CD4-positive, alpha-beta T cell treated with Interleukin-21 for 1 hour (primary cell): ENCODE measurements at places on chromosomes 1 and 21.

- no peak for DNase-seq
Observed at GRCh38 chr1:23578997-23579363, 19.7 kb upstream of the ID3 start.

GRCh38 chr1:195804547-195804946 lies 803.7 kb downstream of the KCNT2 start:
- DNase-seq: no peak

- DNase-seq: peak; percentile 83
Observed at GRCh38 chr1:110783292-110783918, 89.5 kb upstream of the CD53 start.

DNA sequence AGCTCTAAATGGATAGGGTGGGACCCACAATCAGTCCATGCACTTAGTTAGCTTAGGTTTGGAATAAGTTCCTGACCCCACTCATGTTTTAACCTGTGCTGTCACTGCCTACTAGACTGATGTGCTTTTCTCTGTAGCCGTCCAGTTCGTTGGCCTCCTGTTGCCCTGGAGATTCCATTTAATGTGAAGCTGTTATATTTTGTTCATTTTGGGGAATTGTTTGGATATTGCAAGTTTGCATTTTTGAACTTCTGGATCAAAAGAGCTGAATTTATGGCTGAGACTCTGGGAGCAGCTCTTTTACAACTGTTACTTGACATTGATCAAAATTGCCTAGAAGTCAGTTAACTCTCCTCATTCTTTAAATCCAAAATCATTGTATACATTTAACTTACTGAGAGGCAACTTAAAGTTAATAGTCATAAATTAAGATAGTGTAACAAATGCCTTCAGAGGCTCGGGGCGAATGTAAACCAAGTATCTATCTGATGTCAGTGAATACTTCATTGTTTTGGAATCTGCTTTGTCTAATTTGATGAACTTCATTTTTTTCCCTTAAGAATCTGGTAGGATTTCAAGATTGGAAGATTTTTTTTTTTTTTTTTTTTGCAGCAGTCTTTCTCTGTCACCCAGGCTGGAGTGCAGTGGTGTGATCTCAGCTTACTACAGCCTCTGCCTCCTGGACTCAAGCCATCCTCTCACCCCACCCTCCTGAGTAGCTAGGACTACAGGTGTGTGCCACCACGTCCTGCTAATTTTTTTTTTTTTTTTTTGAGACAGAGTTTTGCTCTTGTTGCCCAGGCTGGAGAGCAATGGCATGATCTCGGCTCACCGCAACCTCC lies 38.1 kb downstream of the MIGA1 start:
- no peak for DNase-seq

DNA sequence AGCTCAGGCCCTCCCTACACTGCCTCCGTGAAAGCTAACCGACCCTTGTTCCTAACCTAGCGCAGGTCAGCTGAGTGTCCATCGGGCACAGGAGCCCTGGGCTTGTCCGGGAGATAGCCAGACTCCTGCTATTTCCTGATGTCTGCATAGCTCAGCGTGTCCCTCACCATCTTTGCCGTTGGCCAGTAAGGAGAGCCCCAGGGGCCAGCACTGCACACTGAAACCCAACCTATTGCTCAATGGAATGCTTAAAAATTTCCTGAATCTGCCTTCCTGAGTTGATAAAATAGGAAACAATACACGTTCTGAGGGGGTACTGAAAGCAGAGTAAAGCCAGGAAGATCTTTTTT lies 2.2 kb downstream of the RUNX1 start:
- DNase-seq: no peak

- no peak for DNase-seq
Observed at GRCh38 chr21:17432732-17433057, 80.1 kb upstream of the CXADR start.

DNA sequence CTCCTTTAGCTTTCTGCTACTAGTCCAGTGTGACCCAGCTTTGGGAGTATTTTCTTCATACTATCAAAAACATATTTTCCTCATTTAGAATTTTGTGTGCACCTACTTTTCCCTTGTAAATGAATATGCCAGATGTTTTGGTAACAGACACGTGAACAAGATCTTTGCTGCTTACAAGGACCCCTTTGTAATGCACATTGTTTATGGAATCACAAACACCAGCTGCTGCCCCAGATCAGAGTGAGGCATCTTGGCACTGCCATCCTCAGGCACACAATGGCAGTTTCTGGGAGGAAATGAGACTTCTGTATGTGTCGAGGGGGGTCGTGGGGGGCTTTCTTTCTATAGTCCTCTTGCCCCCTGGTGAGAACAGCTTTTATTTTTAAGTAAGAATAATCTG lies 115.7 kb downstream of the RGL1 start:
- DNase-seq: no peak

DNA sequence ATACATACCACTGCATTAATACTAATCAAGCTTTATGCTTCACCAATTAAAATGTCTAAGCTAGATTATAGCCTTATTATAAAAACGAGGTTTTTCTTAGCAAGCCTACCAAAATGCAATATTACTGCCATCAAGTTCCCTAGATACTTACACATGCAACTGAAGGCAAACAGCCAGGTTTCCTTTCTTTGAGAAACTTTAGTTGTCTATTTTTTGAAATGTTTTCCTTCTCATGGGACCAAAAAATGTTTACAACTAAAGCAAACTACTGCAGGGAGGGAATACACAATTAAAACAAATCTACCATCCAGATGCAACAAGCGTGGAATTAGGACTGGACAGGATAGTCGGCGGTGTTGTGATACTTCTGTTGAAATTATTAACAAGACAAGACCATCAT lies 1.3 kb downstream of the ZNF644 start:
- no peak for DNase-seq

- DNase-seq: no peak
Observed at GRCh38 chr1:230163205-230163604, 96.2 kb downstream of the GALNT2 start.

DNA sequence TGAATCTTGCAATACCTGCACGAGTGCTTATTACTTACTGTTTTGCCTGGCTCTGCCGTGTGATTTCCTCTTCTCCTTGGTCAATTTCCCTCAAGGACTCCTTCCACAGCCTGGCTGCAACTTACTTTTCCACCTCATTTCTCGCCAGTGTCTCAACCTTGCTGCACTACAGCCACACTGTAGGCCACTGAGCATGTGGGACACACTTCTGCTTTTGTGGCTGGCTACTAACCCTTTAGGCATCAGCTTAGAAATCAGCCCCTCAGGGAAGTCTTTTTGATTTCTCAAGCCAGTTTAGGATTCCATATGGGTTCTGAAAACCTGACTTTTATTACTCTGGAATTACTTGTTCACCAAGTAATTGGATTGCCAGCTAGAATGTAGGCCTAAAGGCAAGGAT lies 5.2 kb upstream of the DMRTB1 start:
- no peak for DNase-seq

DNA sequence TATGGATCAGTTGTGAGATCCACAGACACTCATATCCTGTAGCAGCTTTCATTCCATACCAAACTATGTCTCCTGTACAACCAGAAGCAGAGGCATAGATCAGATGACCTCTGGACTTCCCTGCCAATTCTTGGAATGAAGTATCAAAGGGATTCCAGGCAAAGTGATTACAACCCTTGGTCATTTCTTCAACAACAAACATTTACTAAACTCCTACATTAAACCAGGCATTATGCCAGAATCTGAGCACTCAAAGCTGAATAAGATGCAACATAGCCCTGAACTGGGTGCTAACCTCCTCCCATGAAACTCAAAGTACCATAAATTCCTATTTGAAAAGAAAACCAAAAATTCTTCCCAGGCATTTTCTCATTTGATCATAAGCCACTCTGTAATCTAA lies 121.2 kb upstream of the SGIP1 start:
- DNase-seq: no peak

DNA sequence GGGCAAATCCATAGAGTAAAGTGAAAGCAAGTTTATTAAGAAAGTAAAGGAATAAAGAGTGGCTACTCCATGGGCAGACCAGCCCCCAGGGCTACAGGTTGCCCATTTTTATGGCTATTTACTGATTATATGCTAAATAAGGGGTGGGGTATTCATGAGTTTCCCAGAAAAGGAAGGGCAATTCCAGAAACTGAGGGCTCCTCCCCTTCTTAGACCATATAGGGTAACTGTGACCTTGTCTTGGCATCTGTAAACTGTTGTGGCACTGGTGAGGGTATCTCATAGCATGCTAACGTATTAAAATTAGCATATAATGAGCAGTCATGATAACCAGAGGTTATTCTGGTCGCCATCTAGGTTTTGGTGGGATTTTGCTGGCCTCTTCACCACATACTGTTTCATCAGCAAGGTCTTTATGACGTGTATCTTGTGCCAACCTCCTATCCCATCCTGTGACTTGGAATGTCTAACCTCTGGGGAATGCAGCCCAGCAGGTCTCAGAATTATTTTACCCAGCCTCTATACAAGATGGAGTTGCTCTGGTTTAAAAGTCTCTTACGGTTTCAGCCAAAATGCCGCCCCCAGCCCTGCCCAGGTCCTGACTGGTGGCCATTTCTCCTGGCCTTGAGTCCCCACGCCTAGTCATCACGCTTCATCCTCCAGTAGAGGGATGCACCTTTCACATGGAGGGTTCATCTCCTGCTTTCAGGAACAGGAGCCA lies 982 bp upstream of the TRIM17 start:
- DNase-seq: no peak

- DNase-seq: no peak
Observed at GRCh38 chr1:234924450-234925355, 203.9 kb downstream of the TOMM20 start.

GRCh38 chr1:102435483-102435882 lies 438.8 kb upstream of the OLFM3 start:
- no peak for DNase-seq

- DNase-seq: no peak
Observed at GRCh38 chr1:79501153-79501552, 494.6 kb upstream of the ADGRL4 start.

GRCh38 chr1:22850681-22851080 lies 122.0 kb downstream of the LACTBL1 start:
- no peak for DNase-seq

- no peak for DNase-seq
Observed at GRCh38 chr1:74485622-74486021, 26.8 kb downstream of the LRRC53 start.

- no peak for DNase-seq
Observed at GRCh38 chr1:200428482-200429205, 18.8 kb upstream of the ZNF281 start.

GRCh38 chr1:93581917-93582850 lies 99.5 kb downstream of the BCAR3 start:
- no peak for DNase-seq

- DNase-seq: no peak
Observed at GRCh38 chr1:212288615-212289014, 3.4 kb downstream of the PPP2R5A start.

DNA sequence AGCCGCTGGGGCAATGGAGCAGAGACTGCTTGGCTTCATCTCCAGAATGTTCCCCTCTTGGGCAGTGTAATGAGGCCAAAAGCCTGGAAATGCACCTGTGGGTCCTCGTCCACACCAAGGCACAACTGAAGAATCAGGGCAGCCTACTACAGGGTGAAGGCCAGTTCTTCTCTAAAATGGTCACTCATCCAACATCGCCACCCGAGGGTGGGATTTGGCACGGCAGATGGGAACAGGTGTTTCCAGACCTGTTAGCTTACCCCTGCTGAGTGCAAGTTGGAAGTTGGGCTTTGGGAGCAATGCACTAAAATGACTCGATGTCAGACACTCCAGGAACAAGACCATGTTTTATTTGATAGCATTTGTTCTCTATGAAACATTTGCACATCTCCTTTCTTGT lies 543.7 kb downstream of the NPHP4 start:
- peak; percentile 48 for DNase-seq

DNA sequence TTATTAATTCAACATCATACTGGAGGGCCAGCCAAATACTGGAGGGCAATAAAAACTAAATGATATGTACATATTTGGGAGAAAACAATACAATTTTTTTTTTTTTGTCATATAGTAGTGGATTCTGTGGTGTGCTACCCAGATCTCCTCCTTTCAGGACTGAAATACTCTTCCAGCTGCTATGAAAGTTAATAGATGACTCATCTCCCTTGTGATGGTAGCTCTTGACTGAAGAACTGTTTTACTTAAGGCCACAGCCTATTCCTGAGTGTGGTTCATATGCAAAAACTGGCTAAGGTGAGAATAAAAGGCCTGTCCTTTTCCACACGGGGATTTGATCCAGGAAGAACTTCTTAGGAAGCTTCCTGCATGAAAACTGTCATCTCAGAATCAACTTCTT lies 307.9 kb downstream of the HLX start:
- DNase-seq: no peak

GRCh38 chr1:114387010-114387360 lies 124.0 kb downstream of the TRIM33 start:
- DNase-seq: no peak

GRCh38 chr21:43598416-43599120 lies 60.7 kb downstream of the HSF2BP start:
- no peak for DNase-seq

GRCh38 chr21:42530167-42530518 lies 16.5 kb downstream of the SLC37A1 start:
- DNase-seq: no peak

DNA sequence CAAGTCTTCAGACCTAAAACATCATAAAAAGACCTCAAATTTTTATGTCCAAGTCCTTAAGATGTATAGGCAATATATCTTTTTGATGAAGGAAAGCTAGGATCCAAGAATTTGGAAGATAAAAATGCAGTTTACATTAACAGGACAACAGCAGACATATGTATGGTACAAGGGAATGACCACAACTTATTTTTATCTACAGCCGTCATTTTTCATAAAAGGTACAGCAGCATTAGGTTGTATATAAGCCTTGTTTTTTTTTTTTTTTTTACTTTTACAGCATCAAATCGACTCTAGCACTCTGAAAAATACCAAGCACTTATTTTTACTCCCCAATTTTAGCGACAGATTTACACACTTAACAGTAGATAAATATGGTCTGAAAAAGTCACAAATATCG lies 1.3 kb downstream of the SRSF10 start:
- DNase-seq: no peak

DNA sequence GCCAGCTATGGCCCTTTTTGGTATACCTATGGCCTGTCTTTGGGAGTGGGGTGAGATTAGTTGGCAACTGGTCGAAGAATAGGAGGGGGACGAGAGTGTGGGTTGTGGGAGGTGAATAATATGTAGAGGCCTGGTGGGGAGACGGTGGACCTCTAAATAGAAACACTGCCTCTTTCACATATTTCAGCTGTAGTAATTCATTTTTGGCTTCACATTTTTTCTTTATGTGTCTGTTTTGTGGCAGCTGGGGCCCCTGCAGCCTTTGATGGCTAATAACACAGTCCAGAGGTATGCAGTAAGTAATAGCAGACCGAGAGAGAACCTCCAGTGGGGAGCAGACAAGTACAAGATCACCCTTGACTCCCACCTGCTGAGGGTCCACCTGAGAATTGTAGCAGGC lies 75.9 kb downstream of the HLX start:
- DNase-seq: no peak

- no peak for DNase-seq
Observed at GRCh38 chr1:190168116-190168892, 309.4 kb downstream of the BRINP3 start.

GRCh38 chr1:214332946-214333798 lies 52.2 kb downstream of the SMYD2 start:
- peak; percentile 25 for DNase-seq

- DNase-seq: no peak
Observed at GRCh38 chr1:28470146-28470545, 35.7 kb upstream of the RCC1 start.
